ENCODE measurements at places on chromosomes 4 and X.

DNA sequence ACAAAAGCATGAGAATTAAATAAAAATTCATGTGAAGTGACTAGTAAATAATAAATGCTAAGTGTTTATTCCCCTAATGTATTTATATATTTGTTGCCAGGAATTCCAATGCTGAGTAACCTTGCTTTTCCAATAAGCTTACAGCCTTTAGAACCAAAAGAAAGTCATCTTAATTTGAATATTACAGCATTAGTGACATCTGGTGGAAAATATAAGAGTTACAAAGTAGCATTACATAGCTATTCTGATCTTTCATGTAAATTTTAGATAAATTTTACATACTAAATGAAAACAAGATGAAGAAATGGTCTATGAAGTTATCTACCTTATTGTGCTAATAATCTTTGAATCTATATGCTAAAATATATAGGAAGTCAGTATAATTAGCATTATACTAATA is 10.4 kb downstream of the MAD2L1 start:
- peak; percentile 29 for DNase-seq

GRCh38 chr4:118872181-118872580 is 16.5 kb upstream of the SYNPO2 start:
- no peak for DNase-seq

- no peak for DNase-seq
These were observed 715.1 kb downstream of the FSTL5 start for GRCh38 chr4:161448550-161449180.

DNA sequence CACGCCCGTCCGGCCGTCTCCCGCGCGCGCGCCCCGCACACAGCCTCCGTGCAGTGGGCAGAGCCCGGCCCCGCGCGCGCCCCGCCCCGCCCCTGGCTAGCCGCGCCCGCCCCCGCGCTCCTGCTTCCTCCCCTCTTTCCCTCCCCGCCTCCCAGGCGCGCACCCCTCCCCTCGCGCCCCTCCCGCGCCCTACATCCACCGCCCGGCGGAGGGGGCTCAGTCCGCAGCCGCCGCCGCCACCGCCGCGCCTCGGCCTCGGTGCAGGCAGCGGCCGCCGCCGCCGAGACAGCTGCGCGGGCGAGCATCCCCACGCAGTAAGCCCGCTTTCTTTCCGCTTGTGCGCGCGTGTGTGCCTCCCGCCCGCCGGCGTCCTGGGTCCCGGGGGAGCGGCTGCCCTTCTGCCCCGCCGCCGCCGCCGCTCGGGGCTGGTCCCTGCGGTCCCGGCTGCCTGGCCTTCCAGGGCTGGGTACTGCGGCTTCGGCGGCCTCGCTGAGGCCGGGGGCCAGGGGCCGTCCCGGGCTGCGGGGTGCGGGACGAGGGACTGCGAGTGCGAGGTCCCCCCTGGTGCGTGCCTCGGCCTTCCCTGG is at the start of gene FHL1:
Gene FHL1 (plus strand): TSS at position 219 of the 587 bp plus-strand sequence.
- peak; percentile 51 for DNase-seq

DNA sequence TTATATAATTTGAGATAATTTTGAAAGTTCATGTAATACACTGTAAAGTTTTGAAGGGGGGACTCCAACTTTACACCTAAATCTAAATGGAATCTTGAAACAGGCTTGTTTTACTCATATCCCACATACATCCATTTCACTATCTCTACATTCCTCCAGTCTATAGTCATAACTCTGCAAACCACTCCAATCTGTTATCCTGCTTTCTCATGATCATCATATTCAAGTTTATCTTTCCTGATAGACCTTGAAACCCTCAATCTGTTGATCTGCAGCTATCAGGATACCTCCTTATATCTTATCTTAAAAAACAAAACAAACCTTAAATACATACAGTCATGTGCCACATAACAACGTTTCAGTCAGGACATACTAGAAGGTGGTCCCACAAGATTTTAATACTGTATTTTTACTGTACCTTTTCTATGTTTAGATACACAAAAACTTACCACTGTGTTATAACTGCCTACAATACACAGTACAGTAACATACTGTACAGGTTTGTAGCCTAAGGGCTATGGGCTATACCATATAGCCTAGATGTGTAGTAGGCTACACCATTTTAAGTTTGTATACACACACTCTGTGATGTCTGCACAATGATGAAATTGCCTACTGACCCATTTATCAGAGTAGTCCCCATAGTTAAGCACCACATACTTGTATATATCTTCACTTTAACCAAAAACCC is 14.0 kb downstream of the CHIC2 start:
- peak; percentile 70 for DNase-seq

DNA sequence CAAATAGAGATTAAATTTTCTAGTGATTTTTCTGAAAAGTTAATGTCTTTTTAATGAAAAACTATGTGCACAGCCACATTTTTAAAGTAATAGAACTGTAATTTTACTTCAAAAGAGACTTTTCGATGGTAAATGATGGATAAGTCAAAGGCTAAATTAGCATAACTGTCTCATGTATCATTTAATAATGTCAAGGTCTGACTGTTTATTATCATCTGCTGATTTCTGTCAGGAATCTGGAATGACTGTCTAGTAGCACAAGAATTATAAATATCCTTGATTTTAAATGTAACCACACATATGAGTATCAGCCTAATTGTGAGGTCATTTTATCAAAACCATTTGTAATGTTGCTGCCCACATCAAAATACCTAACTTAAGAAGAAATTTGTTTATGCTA is 333.8 kb downstream of the EPHA5 start:
- no peak for DNase-seq

GRCh38 chrX:20237864-20238263 is 28.8 kb downstream of the RPS6KA3 start:
- DNase-seq, result peak; percentile 24

GRCh38 chr4:163284304-163284703 is 48.1 kb downstream of the NPY1R start:
- DNase-seq, result no peak

GRCh38 chr4:1293991-1294390 is 4.3 kb downstream of the MAEA start:
- DNase-seq, result no peak

- DNase-seq, result no peak
These were observed 152.2 kb downstream of the NHS start for GRCh38 chrX:17527135-17527701.

- peak; percentile 59 for DNase-seq
These were observed 235.1 kb downstream of the QDPR start for GRCh38 chr4:17276776-17277175.

- peak; percentile 13 for DNase-seq
These were observed 139.7 kb downstream of the MAPK10 start for GRCh38 chr4:86220121-86220520.

DNA sequence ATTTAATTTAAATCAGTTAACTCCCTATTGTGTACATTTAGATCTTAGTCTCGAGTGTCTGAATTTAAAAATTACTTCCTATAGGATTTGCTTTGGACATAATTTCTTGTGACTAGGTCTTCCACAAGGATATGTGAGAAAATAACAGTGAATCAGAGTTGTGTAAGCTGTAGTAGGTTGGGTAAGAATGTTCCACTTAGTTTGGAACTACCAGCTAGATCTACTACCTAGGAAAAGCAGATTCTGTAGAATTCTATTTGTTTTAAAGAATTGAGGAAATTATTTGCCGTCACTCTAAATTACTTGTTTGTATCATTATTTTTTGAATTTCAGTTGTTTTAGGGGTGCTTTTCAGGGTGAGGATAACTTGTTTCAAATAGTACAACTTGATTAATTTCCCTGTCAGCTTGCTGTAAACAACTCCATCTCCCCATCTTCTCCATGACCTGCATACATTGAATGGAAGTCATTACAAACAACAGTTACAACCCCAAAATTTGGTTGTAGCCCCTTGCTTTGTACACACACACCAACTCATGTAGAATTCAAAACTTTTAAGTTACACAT is 1.3 kb downstream of the MTHFD2L start:
- DNase-seq, result no peak

DNA sequence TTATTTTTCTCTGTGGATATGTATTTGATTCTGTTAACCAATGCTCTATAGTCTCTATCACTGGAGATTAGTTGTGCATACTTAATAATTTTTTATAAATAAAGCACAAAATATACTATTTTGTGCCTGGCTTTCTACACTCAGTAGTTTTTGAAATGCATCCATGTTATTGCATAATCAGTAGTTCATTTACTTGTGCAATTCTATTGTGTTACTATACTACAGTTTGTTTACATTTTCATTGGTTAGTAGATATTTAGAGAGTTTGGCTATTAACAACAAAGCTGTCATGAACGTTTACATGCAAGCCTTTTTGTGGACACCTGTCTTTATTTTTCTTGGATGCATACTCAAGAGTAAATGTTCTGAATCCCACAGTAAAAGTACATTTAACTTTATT is 265.0 kb upstream of the FAT4 start:
- DNase-seq, result no peak

- no peak for DNase-seq
These were observed 196.0 kb upstream of the EDNRA start for GRCh38 chr4:147284935-147285334.

GRCh38 chr4:183299464-183299863 is 20.6 kb downstream of the CLDN22 start:
- no peak for DNase-seq

Data from fibroblast of skin of right biceps (primary cell).